ENCODE measurements at places on chromosomes 2 and 18.

DNA sequence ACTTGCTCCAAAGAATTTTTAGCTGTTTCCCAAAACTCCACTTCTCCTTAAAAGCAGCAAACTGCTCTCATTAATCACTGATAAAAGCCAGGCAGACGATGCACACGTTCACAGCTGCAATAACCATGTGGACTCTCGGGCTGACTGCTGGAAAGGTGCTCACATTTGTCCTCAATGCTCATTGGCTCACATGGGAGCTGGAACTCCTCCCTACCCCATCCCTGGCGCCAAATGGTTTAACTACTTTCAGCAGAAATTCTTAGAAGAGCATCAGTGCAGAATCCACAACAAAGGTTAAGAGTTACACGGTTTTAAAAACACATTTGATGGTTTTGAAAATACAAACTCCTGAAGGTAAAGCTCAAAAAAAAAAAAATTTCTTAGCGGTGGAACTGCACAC lies 117.1 kb downstream of the NOL10 start:
- DNase-seq = no peak

DNA sequence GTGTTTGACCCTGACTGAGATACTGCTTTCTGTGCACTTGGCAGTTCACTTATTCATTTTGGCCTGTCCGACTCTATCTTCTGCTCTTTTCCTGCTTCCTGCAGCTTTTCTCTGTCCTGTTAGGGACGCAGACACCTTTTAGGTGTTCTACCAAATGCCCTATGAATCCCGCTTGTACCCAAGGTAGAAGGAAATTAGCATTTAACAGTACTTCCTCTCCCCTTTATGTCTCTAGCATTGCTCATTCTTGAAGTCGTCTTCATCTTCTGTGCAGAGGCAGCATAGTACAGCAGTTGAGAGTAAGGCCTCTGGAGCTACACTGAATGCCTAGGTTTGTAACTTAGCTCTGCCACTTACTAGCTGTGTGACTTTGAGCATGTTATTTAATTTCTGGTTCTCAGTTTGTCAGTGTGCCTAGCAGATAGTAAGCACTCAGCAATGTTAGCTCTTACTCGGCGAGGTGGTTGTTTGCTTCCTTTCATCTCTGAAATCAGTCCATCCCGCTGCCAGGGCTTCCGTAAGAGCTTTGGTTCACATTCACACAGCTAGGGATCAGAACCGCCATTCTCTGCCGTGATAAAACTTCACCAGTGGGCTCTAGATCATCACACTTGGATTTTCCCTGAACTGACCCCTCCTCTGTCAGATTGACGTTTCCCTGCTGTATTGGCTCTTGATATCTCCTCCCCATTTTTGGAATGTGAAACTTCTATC lies 1.4 kb downstream of the CCT7 start:
- DNase-seq = no peak

DNA sequence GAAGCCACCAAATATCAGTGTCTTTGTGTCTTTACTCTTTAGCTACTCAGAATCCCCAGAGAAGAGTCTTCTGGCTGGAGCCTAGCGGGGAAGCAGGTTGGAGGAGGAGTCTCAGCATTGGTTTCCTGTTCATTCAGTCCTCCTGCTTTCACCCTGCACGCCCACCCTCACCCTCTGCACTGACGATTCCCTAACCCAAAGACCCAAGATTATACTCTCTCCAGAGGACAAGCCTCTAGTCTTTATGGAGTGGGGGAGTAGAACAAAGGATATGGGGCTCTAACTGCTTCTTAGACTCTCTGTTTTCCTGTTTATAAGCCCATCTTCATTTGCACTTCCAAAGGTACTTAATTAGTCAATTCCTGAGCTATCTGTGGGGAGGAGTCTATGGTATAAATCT lies 338.8 kb downstream of the AGPS start:
- DNase-seq = no peak

DNA sequence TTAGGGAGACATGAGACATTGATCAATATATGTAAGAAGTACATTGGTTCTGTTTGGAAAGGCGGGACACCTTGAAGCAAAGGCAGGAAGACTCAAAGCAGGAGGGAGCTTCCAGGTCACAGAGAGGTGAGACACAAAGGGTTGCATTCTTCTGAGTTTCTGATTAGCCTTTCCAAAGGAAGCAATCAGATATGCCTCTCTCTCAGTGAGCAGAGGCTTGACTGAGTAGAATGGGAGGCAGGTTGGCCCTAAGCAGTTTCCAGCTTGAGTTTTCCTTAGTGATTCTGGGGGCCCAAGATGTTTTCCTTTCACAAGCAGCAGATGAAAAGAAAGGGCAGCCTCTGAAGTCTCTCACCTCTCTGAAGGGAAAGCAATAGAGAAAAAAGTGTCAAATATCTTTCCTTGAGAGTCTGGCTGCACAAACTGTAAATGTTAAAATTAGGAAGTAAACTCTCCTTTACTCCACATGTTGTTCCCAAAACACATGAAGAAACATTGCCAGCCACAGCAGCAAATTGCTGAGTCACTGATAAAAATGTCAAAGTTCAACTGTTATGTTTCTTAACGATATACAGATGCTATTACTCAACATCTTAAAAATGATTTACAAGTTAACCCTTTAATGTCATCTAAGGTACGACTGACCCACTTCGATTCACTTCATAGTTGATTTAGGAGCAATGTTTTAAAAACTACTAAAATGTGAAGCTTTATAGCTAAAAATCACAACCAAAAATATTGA lies 40.3 kb downstream of the CYB5A start:
- no peak for DNase-seq

- no peak for DNase-seq
Observed at GRCh38 chr2:231222318-231223000, 24.0 kb downstream of the ARMC9 start.

GRCh38 chr2:10222-10875 lies 36.0 kb downstream of the FAM110C start:
- DNase-seq = no peak

GRCh38 chr2:134716721-134717243 lies 2.0 kb downstream of the TMEM163 start:
- DNase-seq = no peak

- peak; percentile 96 for DNase-seq
Observed at GRCh38 chr2:216412022-216412999, at the start of gene SMARCAL1. SMARCAL1 (plus strand) TSS chr2:216412484; CDS start chr2:216414705, 2,221 bp downstream.

DNA sequence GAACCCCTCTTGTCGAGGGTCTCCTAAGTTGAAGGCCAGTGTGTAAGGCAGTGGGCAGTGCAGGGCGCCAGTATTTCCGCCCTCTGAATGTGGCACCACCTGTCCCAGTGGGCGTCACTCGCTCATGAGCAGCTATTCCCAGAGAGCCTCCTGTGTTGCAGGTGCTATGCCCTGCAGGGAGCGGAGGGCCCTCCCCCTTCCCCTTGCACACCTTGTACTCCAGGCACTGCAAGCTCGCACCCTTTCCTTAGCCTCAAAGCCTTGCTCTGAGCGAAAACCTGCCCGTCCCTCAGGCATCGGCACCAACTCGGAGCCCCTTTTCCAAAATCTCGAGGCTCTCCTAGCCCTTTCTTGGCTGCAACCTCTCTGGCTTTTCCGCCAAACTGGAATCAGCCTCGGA lies 282.7 kb downstream of the AGAP1 start:
- no peak for DNase-seq

DNA sequence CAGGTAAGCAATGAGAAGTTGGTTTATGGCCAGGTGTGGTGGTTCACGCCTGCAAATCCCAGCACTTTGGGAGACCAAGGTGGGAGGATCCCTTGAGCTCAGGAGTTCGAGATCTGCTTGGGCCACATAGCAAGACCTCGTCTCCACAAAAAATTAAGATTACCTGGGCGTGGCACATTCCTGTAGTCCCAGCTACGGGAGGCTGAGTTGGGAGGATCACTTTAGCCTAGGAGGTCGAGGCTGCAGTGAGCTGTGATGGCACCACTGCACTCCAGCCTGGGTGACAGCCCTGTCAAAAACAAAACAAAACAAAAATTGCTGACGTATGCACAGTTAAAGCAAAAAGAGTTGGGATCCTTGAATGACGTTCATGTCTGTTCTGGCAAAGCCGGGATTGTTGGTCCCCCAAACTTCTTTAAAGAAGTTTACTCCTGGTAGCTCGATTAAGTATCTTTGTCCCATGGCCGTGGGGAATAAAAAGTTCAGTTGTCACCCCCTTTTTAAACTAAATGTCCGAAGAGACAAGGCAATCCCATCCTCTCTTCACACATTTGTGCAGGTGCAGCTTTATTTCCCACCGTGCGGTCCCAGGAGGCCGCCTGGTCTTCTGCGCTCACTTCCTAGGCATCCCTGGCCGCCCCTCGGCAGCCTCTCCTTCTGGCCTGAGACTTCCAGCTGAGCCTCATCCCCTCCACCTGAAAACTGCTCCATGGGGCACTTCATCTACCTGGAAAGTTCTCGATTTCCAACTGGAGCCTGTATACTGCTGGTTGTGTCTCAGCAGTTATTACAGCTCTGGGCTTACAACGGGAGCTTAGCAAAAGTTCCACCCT lies 762 bp upstream of the SPOPL start:
- no peak for DNase-seq

GRCh38 chr2:146989741-146990140 lies 855.1 kb upstream of the ACVR2A start:
- DNase-seq = no peak

DNA sequence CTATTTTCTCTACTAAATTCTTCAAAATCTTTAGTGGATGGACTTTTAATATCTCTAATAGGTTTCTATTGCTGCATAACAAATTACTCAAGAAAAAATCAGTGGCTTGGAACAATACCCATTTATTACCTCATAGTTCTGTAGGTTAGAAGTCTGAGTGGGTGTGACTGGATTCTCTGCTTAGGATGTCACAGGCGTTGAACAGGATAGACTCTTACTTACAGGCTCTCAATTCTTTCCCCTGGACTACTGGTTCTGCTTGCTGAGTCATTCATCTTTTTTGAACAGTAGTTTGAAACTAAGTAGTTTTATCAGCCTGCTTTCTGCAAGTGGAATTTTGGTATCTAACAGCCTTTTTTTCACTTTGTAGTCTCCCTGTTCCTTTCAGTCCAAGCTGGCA lies 265.4 kb downstream of the ZNF385B start:
- no peak for DNase-seq

DNA sequence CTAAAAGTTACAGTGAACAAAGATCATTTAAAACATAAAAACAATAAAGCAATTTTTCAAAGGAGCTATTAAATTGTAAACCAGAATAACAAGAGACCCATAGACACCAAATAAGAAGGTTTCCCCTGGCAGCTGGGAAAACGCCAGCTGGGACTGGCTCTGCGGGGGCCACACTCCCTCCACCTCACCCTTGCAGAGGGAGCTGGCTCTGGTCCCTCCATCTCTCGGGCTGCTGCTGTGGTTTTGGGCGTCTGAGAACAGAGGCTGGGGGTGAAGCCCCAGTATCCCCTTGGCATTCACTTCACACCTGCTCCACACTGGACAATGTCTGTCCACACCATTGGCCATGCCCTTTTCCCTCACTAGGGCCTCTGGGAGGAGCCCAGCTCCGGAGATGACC lies 62.1 kb upstream of the OTOS start:
- no peak for DNase-seq

GRCh38 chr18:44643004-44643403 lies 37.7 kb upstream of the SETBP1 start:
- DNase-seq = no peak

GRCh38 chr2:15651367-15651727 lies 59.7 kb downstream of the DDX1 start:
- DNase-seq = no peak

GRCh38 chr2:134667541-134667940 lies 51.3 kb downstream of the TMEM163 start:
- DNase-seq = no peak

GRCh38 chr2:234919711-234920110 lies 32.1 kb upstream of the SH3BP4 start:
- DNase-seq = no peak

Data from esophagus squamous epithelium (tissue), 5 donors.